ENCODE measurements at places on chromosomes 6 and 20.

DNA sequence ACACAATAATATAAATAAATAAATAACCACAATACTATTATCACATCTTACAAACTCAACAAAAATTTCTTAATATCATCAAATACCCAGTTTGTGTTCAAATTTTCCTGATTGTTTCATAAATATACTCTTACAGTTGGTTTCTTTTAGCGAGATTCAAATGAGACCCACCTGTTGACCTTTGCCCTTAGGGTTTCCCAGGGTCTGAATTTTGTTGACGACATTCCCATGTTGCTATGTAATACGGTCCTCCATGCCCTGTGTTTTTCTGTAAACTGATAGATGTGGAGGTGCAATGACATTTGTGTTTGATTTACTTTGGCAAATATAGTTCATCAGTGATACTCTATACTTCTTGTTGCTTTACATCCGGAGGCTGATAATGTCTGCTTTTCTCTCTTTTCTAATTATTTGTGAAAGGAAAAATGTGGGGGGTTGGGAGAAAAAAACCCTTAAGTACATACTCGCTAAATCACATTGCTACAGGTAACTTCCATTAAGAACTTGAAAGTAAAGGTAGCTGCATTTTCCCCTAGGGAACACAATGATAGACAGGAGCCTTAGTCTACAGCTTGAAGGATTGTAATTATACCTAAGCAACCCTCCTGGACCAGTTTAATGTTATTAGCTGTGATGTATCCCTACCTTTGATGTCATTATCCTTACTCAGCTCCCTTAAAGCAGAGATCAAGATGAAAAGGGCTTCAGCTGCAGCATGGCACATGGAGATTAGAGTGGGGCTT lies 6.6 kb downstream of the MOG start:
- DNase-seq = no peak

GRCh38 chr6:157017861-157018260 lies 240.7 kb downstream of the ARID1B start:
- DNase-seq = no peak

GRCh38 chr6:41373627-41373918 lies 38.2 kb downstream of the NCR2 start:
- DNase-seq = no peak

DNA sequence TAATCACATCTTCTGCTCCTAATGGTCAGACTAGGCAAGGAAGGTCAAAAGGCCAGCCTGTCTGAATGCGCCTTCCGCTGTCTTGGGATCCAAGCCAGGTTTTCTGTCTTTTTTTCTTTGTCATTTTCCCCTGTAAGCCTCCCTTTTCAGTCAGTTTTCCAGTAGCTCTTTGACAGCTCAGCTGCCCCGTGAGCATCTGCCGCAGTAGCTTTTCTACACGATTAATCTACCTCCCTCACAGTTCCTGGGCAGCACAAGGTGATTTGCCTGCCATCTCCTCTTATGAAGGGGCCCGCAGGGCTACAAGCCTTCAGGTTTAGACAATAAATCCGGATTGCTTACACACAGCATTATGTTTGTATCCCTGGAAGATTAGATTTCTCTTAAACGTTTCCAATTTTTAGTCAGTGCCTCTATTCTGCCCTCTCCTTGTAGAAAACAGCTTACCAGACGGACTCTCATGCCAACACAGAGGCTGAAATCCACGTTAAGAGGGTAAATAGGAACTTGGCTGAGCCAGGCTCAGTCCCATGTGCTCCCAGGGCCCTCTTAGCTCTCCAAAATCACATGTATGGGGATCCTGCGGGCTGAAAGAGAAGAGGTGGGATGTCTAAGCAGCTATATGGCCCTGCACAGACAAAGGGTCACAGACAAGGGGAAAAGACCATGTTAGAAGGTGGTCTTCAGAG lies 77.2 kb downstream of the LY86 start:
- DNase-seq = no peak

- DNase-seq = no peak
These were observed 122.0 kb upstream of the KCNK16 start for GRCh38 chr6:39444479-39445019.

- no peak for DNase-seq
These were observed 209.0 kb downstream of the THBS2 start for GRCh38 chr6:169044381-169045230.

DNA sequence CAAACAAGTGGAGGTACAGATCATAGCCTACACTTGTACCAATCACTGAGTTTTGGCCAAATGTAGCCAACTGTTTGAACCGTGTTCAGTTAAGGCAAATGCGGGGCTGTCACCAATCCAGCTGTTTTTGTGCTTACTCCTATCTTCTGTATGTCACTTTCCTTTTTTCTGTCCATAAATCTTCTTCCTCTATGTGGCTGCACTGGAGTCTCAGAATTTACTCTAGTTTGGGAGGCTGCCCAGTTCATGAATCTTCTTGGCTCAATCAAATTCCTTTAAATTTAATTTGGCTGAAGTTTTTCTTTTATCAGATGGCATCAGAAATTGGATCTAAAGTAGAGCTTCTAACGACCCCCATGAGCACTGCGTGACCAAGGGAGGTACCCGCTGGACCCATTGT lies 11.7 kb upstream of the STX7 start:
- no peak for DNase-seq

DNA sequence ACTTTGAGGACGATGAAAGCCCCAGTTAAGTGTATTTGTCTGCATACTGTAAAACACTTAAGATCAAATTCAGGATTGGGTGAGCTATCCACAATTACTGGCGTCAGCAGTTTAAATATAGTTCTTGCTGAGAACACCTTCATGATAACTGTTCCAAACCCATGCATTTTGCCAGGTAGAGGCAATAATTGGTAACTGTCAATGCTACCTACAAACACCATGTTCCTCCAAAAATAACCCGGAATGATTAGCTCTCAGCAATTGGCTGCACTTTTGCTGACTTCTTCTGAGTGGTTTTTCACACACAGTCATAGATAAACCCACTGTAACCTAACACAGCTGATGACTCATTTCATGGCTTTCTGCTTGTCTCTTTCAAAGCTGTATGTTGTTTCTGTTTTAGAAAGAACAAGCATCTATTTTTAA lies 1358.6 kb upstream of the GJE1 start:
- no peak for DNase-seq

DNA sequence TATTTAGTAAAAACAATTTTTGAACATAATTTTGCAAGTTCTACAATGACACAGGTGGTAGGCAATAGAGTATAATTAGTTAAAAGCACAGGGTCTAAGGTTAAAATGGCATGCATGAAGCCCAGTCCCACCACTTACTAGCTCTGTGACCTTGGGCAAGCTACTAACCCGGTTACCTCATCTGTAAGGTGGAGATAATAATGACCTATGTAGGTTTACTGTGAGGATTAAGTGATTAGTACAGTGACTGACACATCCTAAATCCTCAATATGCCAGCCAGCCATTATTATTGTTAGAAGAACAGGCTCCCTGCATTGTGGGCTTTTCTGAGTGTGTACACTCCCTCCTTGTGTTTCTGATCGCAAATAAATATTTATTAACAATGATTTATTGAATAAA lies 26.2 kb downstream of the ATXN1 start:
- DNase-seq = no peak

DNA sequence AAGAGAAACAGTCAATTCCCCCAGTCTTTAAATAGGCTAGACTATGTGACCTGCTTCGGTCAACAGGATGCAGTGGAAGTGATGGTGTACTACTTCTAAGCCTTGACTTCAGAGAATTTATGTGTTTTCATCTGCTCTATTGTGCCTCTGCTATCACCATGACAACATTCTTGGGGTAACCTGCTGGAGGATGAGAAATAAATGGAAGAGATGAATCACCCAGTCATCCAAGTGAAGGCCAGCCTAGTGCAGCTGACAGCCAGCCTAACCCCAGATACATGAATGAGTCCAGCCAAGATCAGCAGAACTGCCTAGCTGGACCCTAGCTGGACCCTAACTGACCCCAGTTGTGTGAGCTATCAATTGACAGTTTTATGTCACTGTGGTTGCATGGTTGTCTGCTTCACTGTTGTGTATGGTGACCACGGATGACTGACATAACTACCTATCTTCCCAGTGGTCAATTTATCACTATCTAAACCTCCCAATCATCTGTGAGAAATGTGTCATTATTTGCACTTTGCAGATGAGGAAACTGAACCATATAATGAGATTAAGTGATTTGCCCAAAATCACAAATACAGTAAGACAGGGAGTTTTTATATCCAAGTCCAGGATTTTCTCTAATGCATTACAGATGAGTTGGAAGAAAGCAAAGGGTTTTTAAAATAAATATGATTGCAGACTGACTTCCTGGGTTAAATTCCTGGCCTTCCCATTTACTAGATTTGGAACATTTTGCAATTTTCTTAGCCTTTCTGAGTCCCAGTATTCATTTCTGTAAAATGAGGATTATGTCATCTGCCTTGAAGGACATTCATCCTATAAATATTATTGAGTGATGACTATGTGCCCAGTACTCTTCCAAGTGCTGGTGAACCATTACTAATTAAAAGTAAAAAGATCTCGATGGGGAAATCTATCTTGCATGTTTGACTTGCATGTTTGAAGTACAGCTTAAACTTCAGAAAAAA lies 136.4 kb upstream of the PLCB4 start:
- DNase-seq = no peak

DNA sequence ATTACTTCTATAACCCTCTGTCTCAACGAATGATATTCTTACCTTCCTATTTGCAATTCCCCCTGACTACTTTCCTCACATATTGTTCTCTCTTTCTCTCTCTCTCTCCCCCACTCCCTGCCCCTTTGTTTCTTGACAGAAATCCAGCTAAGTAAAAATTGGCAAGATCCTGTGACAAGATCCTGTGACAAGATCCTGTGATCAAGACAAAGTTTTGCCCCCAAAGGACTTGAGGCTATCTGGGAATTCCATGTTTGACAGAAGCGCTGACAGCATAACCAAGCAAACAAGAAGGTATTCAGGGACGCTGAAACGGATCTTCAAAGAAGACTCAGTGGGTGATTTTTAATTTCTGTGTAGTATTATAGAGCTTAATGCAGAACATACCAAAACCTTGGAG lies 5.5 kb upstream of the HBS1L start:
- DNase-seq = no peak

- no peak for DNase-seq
These were observed 6.3 kb downstream of the OXT start for GRCh38 chr20:3077618-3078134.

DNA sequence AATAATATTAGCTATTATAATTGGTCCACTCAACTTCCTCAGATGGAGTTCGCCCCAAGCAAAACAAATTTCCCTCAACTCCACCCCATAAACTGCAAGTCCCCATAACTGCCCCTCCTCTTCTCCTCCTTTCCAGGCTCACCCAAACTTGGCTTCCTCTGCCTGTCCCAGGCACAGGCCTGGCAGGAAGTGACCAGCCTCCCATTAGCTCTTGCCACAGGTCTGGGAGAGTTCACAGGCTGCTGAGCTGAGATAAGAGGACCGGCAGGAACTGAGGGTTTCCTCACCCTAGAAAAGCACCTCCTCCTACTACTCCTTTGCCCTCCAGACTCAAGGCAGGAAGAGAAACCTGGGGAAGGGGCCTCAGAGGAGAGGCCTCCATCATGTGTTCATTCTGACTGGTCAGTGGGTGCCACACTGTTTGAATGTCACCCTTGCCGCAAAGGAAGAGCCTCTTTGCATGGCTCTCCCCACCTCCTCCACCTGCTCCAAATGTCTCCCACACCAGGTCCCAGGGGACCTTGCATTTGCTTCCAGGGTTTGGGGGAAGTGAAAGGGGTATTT lies 24.5 kb upstream of the SMIM29 start:
- DNase-seq = no peak

- DNase-seq = no peak
These were observed 45.1 kb downstream of the RIOK1 start for GRCh38 chr6:7434672-7435071.

- DNase-seq = no peak
These were observed 402.0 kb upstream of the SLC35B3 start for GRCh38 chr6:8837343-8837742.

DNA sequence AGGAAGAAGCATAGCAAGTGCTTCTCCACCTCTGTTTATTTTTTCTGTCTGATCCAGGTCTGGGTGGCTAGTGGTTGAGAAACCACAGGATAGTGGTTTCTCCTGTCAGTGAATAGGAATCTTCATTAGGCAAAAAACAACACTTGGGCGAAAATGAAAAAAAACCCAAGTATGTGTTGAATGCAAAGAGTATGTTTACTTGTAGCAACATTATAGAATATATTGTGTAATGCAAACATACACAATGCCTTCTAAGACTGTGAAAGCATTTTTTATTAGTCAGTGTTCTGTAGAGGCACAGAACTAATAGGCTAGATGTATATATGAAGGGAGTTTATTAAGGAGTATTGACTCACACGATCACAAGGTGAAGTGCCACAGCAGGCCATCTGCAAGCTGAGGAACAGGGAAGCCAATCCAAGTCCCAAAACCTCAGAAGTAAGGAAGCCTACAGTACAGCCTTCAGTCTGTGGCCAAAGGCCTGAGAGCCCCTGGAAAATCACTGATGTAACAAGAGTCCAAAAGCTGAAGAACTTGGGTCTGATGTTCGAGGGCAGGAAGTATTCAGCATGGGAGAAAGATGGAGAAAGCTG lies 111.1 kb downstream of the UST start:
- DNase-seq = no peak

DNA sequence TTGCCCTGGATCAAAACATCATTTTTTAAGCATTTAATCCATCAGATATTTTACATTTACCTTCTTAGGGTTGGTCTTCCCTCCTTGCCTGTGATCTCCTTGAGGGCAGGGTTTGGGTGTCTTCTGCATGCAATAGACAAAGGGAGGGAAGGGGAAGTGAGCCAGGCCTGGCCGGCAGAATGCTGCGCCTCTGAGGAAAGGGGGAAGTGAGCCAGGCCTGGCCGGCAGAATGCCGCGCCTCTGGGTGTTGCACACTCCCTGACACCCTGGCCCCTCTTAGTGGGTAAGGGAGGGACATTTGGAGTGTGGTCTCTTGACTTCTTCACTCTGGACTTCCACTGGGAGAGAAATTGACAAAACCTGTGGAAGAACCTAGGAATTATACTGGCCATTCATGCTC lies 12.4 kb downstream of the PSMF1 start:
- DNase-seq = no peak

GRCh38 chr6:88616380-88616779 lies 347.0 kb downstream of the RNGTT start:
- DNase-seq = no peak

DNA sequence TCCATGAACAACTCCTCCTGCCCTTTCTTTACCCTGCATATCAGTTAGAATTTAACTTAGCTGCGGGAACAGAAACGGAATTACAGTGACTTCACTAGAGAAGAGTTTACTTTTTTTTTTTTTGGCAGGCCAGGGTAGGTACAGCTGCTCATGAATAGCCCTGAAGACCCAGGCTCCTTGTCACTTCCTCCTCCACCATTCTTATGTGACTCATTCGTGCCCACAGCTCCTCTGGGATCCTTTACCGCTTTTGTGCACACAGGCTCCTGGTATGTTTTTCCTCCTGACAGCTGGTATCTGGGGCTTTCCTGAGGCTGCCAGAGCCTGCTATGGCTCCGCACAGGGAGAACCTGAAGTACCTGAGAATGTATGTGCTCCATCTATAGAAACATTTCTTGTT lies 3.9 kb upstream of the KCNS1 start:
- DNase-seq = no peak

Data from activated gamma-delta T cell treated with Interleukin-2 at 50 U/mL for 16 hours (primary cell).